ENCODE measurements at places on chromosomes 16 and 17.
A peak's percentile ranks its signal among the peaks of the same experiment; 100 is the strongest.

DNA sequence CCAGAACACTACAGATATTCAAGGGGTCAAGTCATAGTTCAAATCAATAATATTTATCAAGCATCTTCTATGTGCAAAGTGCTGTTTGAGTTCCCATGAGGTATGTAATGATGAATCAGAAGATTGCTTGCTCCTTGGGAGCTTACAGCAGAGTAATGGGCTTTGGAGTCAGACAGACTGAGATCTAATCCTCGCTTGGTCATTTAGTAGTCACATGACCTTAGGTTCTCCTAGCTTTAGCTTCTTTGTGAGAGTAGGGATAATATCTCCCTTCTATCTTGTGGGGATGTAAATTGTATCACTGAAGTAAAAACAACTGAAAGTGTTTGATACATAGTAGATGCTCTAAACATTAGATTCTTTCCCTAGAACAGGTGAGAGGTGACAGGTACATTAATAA is 30.1 kb downstream of the SNX11 start:
- DNase-seq: no peak

GRCh38 chr17:48981927-48982539 is 13.6 kb upstream of the GIP start:
- DNase-seq: no peak

DNA sequence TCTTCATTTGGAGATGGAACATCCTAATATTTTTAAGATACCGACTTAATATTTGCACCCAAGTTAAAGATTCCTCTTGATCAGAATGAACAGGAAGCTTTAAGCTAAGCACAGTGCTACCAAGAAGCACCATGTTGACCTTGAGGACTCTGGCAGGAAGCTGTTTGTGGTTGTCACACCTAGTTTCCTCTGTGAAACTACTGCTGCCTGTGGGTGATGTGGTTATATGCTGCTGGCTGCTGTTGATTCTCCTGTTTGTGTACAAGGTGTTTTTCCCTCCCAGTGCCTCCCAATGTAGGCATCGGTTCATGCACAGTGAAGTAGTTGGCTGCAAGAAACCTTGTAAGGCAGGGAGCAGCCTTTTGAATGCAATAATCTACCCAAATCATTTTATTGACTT is 23.4 kb downstream of the RBL2 start:
- DNase-seq: peak; percentile 29

DNA sequence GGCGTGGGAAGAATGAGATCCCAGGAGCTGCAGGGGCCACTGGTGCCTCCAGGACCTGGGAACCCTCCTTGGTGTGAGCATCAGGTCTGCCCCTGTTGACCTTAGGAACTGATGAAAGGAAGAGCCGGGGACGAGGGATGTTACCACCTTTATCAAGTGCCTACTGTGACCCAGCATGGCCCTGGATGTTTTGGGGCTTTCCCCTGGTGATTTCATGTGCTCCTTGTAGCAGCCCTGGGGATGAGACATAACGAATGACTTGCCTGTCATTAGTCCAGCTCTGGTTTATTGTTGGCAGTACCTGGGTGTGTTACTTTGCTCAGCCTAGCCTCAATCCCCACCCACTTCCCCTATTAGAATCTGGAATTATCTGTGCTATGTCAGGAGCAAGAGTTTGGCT is 39.9 kb downstream of the WSCD1 start:
- DNase-seq: no peak

GRCh38 chr16:86868786-86869185 is 290.4 kb downstream of the FOXL1 start:
- DNase-seq: no peak

DNA sequence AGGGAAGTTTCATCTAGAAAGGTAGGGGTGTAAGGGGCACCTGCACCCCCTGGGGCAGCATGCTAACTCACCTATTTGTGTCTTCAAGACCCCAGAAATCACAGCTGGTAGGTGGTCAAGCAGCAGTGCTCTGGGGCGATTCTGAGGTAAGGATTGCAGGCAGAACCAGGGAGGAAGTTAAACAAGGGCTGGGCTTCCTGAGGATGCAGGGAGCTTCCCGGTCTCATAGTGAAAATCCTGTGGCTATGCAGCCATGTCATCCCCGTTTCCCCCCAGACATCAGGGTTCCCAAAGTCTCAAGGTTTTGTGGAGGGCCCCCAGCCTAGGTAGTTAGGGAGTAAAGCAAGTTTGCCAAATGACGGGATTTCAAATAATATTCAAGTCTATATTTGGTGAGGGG is 78.5 kb downstream of the C16orf78 start:
- no peak for DNase-seq

- DNase-seq: no peak
Measured at GRCh38 chr17:80786887-80787286, 204.8 kb upstream of the CHMP6 start.

- DNase-seq: no peak
Measured at GRCh38 chr16:23607726-23608125, 11.6 kb upstream of the NDUFAB1 start.

DNA sequence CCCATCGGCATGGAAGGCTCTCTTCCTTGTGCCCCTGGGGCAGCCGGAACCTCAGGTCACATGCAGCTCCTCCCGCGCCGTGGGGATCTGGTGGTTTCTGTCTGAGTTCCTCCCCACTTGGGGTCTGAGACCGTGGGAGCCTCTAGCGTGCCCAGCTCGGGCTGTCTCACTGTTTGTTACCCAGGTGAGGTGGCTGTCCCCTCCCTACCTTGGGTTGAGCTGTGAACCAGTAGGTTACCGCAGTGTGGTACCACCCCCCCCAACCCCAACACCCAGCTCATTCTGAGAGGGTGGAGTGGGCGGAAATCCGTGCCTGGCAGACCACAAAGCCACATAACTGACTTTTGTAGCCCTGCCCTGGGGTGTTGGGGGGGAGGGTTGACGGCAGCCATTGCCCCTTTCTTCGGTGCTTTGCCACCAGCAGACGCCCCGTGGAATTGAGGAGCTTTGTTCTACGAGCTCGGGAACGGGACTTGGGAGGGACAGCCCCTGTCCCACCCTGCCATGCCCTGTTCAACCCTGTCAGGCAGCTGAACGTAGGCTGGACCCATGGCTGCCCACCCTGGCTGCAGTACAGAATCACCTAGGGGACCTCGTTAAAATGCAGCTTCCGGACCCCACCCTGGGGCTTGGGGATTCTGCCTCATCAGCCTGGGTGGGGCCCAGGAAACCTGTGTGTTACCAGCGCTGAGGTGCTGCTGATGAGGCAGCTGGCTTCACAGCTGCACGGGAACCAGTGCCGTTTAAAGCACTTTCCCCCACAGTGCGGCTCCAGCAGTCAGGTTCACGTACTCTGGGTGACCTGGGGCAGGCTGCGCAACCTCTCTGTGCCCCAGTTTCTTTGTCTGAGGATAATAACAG is 18.5 kb downstream of the RAP1GAP2 start:
- peak; percentile 28 for DNase-seq
